ENCODE measurements at places on chromosomes 13 and 19.

DNA sequence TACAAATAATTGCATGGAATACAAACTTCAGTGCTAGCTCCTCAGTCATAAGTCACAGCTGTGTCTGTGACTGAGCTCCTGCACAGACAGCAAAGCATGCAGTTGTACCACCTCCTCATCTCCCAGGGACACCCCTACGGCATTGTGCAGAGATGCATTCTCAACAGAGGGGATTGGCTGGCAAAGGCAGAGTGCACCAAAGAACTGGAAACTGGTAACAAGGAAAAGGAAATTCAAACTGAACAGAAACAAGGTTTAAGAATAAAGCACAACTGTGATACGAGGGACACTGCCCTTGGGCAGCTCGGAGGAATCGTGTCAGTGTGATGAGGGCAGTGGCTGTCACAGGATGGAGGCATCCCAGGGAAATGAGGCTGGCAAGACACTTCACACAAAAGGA is 126.1 kb upstream of the SOX1 start:
- no peak for DNase-seq

DNA sequence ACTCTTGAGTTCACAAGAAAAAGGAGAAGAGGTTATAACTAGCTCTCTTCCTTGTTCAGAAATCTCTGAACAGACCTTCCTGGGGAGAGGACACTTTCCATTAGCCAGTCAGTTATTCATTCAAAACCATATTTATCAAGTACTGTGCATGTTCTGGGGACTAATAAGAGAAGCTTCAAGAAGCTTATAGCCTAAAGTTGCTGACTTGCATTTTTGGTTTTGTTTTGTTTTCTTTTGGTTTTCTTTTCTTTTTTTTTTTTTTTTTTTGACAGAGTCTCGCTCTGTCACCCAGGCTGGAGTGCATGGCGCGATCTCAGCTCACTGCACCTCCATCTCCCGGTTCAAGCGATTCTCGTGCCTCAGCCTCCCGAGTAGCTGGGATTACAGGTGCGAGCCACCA is 471.4 kb downstream of the KLF12 start:
- no peak for DNase-seq

- DNase-seq = no peak
Observed at GRCh38 chr19:4034048-4035017, 26.8 kb downstream of the PIAS4 start.

DNA sequence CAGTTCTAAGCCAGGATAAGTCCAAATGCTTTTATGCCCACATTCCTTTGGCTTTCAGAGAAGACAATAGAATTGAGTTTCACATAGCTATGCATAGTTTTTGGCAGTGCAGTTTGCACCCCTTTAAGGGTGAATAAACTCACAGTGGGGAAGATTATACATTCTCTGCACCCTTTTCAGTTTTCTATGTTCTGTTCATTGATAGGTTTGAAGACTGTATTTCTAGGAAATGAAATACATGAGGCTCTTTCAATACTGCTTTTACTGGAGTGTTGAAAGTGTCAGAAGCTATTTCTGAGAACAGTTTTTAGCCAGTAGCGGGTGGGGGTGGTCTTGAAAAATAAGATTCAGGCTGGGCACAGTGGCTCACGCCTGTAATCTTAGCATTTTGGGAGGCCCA is 46.2 kb downstream of the IPO5 start:
- no peak for DNase-seq

DNA sequence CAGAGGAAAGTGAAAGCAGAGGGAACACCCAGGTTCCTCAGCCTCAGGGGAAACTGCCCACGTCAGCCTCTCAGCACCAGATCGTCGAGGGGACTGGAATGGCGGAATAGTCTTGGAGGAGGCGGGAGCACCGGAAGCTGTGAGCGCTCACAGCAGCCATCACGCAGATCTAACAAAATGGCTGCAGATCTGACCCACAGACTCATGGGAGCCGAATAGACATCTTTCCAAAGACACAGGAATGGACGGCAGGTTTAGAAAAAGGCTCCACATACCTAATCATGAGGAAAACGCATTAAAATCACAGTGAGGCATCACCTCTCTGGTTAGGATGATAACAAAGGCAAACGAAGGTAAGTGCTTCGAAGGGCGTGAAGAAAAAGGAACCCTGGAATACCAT is 11.8 kb upstream of the LILRA2 start:
- DNase-seq = no peak

GRCh38 chr13:71829547-71829946 is 37.5 kb downstream of the DACH1 start:
- no peak for DNase-seq

GRCh38 chr19:45876411-45877197 is 9.3 kb downstream of the IRF2BP1 start:
- DNase-seq = no peak

DNA sequence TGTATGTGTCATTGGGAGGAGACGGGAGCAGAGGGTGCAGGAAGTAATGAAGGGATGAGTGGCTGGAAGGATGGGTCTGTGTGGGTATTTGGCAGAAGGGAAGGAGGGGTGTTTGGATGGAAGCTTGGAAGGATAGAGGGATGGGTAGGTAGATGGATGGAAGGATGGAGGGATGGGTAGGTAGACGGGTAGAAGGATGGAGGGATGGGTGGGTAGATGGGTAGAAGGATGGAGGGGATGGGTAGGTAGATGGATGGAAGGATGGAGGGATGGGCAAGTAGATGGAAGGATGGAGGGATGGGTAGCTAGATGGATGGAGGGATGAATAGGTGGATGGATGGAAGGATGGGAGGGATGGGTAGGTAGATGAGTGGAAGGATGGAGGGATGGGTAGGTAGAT is 41.7 kb upstream of the EHD2 start:
- DNase-seq = no peak

GRCh38 chr19:58498316-58499020 is 13.3 kb downstream of the SLC27A5 start:
- no peak for DNase-seq

DNA sequence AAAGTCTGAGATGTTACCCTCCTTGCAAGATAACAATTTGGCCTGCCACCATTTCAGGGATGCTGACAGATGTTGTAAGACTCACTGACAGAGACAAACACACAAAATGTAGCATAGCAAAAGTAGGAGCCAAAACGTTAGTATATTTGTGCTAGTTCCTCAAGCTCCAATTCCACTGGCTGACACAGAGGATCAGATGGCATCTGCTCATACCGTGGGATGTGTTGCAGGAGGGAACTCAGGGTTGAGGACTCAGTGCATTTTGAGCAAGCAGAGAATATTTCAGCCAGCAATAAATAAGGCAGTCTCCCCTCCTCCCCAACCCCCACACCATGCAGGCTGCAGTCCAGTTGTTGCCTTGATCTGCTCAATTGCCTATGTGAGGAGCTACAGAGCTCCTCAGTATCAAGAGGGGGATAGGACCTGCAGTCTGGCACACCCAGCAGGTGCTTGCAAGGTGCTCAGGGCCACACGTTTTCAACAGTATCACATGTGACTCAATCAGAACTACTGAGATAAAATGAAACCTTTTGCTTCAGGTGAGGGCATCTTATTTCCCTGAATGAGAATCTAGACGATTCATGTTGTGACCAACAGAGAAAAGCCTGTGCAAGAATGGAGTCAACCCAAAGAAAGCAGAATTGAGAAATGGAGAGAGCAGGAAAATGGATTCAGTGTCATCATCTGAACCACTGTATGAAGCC is 23.6 kb upstream of the LRCH1 start:
- DNase-seq = no peak

- no peak for DNase-seq
Observed at GRCh38 chr19:31863122-31863521, 482.3 kb upstream of the ZNF507 start.

- DNase-seq = no peak
Observed at GRCh38 chr19:54492568-54492967, 10.1 kb upstream of the LAIR2 start.

DNA sequence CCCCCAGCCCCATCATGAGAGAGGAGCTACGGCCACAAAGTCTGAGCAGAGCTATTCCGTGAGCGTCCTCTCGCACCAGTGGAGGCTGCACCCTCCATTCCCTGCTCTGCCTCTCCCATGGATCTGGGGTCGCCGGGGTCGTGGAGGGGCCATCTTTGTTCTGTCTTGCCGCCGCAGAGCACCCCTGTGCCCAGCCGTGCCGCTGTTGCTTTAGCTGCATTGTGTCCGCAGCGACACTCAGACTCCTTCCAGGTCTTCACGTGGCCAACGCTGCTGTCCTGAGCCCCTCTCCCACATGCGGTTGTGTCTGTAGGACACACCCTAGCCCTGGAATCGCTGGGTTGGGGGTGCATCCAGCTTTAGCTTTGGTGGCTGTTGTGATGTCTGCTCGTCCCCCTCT is 15.8 kb downstream of the YIPF2 start:
- DNase-seq = no peak

DNA sequence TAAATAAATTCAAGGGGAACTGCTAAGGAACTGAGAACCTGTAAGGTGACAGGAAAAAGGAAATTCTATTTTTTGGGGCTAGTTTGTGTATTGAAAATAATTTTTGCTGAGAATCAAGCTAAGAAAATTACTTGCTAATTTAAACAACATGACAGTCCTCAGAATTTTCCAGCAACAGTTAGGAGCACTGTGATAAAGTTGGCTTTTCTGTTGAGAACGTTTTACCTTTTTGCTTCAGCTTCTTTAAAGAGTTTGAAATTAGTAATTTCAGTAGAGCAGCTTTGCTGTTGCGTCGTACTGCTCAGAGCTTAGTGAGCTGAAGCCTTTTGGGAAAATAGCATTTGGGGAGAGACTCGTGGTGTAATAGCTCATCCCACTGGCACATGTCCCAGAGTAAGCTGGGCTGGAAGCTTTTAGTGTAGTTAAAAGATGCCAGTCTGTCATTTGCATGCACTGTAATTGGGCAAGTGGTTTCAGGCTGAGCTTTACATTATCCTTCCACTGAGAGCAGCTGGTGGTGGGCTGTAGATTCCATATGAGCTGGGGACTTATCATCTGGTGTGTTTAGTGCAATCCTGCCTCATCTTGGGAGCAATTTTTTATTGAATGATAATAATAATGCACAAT is 69.8 kb downstream of the LRCH1 start:
- DNase-seq = no peak

DNA sequence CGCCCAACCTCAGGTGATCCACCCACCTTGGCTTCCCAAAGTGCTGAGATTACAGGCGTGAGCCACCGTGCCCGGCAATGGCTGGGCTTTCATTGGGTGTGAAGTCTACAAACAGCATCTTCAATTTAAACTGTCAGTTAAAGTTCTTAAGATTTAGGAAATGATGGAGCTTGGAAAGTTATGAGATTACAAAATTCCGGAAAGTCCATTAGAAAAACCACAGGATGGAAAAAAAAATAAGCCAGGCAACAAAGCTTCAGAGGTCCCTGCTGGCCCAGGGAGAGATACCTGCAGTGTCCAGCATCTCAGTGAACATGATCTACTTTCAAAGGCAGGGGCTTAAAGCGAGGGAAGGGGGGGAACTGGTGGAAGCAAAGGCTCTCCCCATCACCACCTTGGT is 4.6 kb upstream of the ZNF587B start:
- no peak for DNase-seq

GRCh38 chr19:33317517-33317916 is 15.2 kb upstream of the CEBPA start:
- no peak for DNase-seq

DNA sequence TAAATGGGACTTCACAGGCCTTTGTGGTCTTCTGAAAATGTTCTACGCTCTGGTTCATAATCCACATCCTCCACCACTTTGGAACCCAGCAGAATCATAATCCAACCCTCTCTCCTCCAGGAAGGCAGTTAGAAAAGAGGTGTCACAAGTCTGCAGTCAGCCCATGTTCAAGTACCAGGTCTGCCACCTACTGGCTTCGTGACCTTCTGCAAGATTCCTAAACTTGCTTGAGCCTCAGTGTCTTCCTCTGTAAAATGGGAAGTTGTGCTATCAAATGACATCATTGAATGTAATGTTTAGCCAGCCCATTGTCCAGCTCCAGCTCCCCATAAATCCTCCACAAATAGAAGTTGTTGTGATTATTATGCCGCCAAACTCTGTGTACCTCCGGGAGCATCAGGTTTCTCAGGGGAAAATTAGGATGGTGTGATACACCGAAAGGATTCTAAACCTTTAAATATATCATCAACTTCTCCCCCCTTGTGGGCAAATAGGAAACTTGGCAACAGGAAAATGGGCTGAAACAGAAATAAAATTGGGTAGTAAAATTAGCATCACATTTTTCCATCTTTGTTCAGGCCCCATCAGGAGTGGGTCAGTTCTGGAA is 109.7 kb downstream of the NUFIP1 start:
- peak; percentile 1 for DNase-seq

- DNase-seq = no peak
Observed at GRCh38 chr13:51959773-51960172, 51.5 kb downstream of the ATP7B start.

- DNase-seq = no peak
Observed at GRCh38 chr19:57759096-57759495, 10.4 kb upstream of the ZNF586 start.

DNA sequence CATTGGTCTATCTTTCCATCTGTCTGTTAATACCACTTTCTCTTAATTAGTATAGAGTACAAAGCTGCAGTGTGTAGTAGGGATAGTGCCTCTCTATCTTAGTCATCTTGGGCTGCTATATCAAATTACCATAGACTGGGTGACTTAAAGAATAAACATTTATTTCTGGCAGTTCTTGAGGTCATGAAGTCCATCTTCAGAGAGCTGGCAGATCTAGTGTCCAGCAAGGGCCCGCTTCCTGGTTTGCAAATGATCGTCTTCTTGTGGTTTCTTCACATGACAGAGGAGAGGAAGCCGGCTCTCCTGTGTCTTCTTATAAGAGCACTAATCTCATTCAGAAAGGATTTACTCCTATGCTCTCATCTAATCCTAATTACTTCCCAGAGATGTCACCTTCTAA is 6.1 kb downstream of the ZNF700 start:
- no peak for DNase-seq

DNA sequence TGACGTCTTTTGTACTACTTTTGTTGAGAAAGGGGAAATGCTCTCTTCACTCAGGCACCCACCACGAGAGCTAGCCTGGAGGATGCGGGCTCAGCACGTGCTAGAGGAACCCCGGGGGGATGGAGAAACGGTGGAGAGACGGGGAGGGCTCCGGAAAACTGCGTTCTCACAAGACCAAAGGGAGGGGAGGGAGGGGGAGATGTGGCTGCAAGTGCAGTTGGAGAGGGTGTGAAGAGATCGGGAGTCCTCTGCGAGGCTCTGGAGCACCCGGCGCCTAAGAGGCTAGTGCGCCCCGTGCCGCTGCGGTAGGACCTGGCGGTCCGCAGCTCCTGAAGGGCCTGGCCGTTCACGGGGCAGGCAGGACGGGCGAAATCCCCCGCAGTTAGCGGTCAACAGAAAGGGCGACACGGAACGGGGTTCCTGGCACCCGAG is 43.4 kb upstream of the XPO4 start:
- no peak for DNase-seq

Data from amniotic stem cell (primary cell).